ENCODE measurements at places on chromosomes 13 and 19. TPM values are rescaled to one million over a fixed set of nuclear protein-coding genes. Genes with fewer than 3 reads are reported as not detected.

The URAD gene
- not detected for total RNA-seq

The SMIM17 gene
- total RNA-seq: 0.52 TPM

The DAND5 gene
- not detected for total RNA-seq

The CCDC122 gene
- total RNA-seq: 2.1 TPM

The CD22 gene
- 4.7 TPM for total RNA-seq

The SULT2A1 gene
- total RNA-seq: not detected

The ARHGAP33 gene
- 1.0 TPM for total RNA-seq

The SIGLEC12 gene
- total RNA-seq: not detected

The PRR36 gene
- total RNA-seq: not detected

The CYP4F22 gene
- total RNA-seq: not detected

The ZNF175 gene
- 3.7 TPM for total RNA-seq

The TEX101 gene
- not detected for total RNA-seq

Data from skeletal muscle tissue (tissue), 5 donors.